ENCODE measurements at places on chromosomes 6 and 20.

DNA sequence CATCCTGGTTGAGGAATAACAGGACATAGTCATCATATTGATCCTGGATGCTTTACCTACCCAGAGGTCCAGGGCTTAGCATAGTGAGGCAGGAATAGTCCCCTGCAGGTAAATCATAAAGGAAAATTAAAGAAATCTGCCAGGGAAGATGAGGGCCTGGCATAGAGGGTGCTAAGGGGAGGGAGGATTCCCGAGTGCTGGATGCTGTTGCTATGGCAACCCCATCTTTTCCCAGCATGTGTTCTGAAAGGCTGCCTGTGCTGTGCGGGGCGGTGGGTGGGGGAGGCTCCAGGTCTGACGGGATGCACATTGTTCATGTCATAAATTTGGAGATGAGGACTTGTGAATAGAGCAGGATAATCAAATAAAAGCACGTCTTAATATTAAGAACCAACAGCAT is 212.6 kb upstream of the PCSK2 start:
- DNase-seq = no peak

GRCh38 chr6:39706819-39707335 is 18.3 kb downstream of the KIF6 start:
- no peak for DNase-seq

- DNase-seq = no peak
Measured at GRCh38 chr6:79266051-79266450, 31.6 kb upstream of the HMGN3 start.

DNA sequence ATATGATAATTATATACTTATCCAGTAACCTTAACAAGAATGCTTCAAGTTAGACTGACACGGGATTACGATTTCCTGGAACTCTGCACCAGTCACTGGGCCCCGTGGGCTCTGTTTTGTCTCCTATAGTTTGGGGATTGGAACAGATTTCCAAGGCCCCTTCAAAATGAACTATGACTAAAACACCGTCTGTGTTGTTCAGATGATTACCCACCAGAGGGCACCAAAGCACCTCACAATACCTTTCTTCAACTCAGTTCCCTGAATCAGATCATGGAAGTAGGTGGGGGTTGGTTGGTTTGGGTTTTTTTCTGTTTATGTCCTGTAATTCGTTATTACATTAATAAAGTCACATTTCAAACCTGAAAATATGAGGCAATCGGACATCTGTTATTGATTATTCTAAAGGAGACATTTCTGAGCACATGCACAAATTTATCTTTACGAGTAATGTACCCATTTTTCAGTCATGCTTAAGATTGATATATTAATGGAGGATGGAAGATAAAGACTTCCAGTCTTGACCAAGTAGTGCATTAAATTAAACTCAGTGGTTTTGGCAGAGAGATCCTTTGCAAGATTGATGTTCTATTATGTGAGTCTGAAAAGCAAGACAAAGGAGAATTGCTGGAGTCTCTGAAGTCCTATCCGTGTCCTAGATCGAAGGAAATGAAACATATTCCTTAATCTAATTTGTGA is 112.0 kb upstream of the COL21A1 start:
- DNase-seq = no peak

DNA sequence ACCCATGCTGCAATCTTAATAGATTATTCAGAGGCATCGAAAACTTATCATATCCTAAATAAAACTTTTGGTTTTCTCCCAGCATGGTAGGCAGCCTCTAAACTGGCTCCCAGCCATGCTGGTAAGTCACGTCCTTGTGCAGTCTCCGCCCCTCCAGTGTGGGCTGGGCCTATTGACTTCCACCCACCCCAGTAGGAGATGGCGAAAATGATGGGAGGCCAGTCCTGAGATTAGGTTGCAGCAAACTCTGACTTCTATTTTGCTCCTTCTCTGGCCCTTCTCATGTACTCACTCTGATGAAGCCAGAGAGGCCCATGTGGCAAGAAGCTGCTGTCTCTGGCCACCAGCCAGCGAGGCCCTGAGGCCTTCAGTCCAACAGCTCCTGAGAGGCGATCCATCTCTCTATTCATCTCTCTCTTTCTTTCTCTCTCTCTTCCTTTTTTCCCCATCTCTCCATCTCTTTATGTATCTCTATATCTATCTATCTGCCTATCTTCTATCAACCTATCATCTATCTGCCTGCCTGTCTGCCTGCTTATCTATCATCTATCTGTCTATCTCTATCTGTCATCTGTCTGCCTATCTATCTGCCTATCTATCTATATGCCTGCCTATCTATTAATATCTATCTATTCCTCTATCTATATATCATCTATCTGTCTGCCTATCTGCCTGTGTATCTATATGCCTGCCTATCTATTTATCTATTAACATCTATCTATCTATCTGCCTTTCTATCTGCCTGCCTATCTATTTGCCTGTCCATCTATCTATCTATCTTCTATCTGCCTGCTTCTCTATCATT is 52.7 kb upstream of the STX16 start:
- no peak for DNase-seq

All from HS-27A (cell line).